Activated naive CD4-positive, alpha-beta T cell treated with anti-CD3 and anti-CD28 coated beads, Interleukin-2, amount 50 U/mL, for 72 hours (primary cell): ENCODE measurements at places on chromosomes 13 and 19. TPM values are rescaled to one million over a fixed set of nuclear protein-coding genes. Genes with fewer than 3 reads are reported as not detected.

Gene GNA15
- 105 TPM for total RNA-seq

Gene LYL1
- total RNA-seq, result 0.71 TPM

- no peak for DNase-seq
Observed at GRCh38 chr13:101202590-101202989, 213.7 kb downstream of the NALCN start.

DNA sequence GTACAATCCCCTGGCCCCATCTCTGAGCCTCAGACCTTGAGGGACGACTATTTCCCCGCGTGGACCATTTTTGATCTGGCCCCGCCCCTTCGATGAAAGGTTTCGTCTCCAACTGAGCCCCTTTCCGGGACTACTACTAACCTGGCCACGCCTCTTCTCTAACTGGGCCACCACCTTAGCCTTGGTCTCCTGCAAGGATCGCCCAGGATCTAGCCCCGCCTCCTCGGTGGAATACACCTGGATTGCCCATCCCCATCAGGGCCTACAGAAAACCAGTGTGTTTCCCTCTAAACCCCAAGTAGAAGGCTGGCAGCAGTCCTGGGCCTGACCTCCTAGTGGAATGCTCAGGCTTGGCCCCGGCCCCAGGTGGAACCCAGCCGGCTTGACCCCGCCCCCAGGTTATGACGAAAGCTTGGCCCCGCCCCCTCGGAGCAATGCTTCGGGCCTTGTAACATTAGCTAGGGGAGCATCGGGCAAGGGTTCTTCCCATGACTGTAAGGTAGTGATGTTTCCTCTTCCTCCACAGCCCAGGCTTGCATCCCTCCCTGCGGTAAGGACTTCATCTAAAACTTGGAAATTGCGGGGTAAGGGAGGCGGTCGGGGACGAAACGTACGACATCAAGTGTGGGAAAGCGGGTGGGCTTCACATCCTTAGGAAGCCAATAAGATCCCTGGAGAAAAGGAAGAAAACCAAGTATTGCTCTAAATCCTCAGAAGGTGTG lies 9.1 kb downstream of the SPACA6 start:
- peak; percentile 54 for DNase-seq

DNA sequence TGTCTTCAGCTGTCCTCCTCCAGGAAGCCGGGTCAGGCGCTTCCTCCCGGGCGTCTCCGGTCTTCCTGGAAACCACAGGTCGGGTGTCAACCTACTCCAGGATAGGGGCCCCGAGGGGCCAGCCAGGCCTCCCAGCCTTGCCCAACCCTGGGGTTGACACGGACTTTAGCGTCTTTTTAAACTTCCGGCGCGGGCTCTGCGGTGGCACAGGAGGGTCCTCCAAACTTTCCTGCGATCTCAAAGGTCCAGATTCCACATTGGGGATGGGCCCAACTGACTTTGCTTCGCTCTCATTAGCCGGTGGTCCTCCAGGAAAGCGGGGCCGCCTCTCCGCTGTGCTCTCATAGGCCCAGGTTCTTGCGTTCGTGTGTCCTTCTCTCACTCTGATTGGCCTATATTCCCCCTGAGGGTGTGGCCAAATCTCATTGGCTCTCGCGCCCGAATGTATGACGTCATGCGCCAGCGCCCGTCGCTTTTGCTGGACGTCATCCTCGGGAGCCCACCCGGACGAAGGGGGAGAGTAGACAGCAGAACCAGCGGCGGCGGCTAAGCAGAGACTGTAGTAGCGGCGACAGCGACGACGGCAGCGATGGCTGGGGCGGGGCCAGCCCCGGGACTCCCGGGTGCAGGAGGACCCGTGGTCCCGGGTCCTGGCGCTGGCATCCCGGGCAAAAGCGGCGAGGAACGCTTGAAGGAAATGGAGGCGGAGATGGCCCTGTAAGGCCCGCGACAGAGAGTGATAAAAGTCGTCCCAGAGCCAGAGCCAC lies at the start of gene RBM42:
TSS of gene RBM42 (plus strand) at position 472 of the 767 bp plus-strand sequence. CDS start at position 590, 118 bp downstream.
- DNase-seq, result peak; percentile 94

- DNase-seq, result no peak
Observed at GRCh38 chr13:85527316-85527715, 271.9 kb downstream of the SLITRK6 start.

DNA sequence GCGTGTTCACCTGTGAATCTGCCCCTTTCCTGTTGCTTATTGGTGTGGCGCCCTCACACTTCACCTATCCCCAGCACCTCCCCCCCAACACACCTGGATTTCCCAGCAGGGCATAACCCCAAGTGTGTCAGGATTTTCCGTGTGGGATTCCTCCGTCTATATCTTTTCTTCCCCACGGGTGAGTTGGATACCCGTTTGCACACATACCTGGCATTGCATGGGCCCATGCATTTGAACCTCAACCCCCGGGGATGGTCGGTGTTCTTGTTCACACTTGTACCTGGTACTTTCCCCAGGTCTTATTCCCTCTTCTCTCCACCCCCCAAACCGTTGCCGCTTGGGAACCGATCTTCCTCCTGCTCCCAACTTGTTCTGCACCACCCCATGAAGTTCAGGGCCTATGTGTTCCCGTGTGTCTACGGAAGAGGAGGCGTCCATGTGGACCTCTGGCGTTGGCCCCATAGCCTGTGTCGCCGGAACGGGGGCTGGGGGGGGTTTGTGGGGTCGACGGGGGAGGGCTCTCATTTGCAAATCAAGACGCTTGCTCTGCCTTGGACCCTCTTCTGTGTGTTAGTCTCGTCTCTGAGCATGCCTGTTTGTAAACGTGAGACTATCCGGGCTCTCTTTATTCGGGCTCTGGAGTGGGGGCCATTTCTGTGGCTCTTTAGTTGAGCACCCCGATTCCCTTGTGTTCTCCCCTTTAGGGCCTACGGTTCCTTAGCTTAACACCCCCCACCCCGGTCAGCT lies 1.7 kb downstream of the PRR12 start:
- peak; percentile 30 for DNase-seq
